PC-9 (cell line): ENCODE measurements at places on chromosomes 5 and 9. TPM values are rescaled to one million over a fixed set of nuclear protein-coding genes. Genes with fewer than 3 reads are reported as not detected.

DNA sequence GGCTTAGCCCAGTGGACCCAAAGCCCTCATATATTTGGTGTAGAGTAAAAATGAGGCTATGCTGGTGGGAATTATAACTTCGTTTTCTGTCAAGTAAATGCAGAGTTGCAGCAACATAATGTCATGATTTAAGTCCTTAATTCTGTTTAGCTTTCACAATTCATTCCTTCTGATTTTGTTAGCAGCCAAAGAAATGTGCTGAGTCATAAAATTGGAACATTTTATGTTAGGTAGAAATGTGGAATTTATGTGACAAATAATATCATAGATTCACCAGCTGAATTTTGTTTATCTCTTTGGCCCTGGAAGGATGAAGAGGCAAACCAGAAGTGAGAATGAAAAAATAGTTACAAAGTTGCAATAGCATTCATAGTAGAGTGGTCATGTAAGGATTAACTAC lies 247.0 kb downstream of the TRPM3 start:
- DNase-seq = no peak
- H3K4me1 ChIP-seq = no peaks in the 10 kb centered on the region

The SH3RF2 gene
- total RNA-seq = 30.9 and 37.2 TPM in 2 replicates

- no peak overlapping the region for H3K4me3 ChIP-seq
- H3K27ac ChIP-seq = no peak overlapping the region
- H3K27me3 ChIP-seq = no peaks in the 10 kb centered on the region
Measured at GRCh38 chr5:103889500-103890209, 327.1 kb upstream of the NUDT12 start.

- no peaks in the 10 kb centered on the region for H3K4me1 ChIP-seq
- H3K36me3 ChIP-seq = no peaks in the 10 kb centered on the region
- H3K4me3 ChIP-seq = no peak overlapping the region
- H3K27ac ChIP-seq = no peak overlapping the region
Measured at GRCh38 chr5:120872297-120872696, 408.2 kb downstream of the PRR16 start.

DNA sequence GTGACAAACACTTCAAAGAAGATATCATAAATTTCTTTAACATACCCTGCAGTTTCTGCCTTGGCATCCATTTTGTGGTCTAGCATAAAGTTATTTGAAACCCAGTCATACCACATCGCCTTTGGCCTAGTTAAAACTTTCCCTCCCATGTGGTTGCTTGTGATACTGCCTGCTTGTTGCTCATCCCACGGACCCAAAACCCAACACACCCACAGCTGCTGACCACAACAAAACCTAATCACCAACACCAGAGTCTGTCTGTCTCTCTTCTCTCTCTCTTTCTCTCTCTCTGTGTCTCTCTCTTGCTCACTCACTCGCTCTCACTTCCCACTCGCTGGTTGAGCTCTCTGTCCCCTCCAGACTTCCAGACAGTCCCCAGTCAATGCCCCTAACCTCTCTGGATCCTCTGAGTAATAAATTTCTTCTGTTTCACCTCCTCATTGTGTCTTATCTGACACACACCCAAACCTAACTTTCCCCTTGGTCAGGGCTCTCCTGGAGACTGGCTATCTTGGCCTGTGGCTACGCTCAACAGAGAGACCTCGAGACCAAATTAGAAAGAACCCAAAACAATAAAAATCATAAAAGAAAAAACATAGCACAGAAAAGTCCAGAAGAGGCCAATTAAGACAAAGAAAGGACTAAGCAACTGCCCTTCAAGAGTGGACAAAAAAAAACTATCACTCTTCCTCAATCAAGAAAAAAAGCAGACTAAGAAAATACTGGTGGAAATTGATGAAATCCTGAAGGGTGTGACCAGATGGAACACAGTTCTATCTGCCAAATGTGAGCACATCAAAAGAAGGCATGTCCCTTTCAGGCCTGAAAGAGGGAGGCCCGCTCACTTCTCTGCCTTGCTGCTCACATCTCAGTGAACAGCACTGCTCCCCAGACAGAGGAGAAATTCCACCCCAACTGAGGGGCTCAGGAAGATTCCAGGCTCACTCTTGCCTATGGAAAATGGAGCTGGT lies 41.5 kb downstream of the TTLL11 start:
- H3K27me3 ChIP-seq = no peaks in the 10 kb centered on the region
- H3K27ac ChIP-seq = no peak overlapping the region
- no peak for DNase-seq
- no peaks in the 10 kb centered on the region for H3K36me3 ChIP-seq
- H3K4me3 ChIP-seq = no peak overlapping the region
- H3K4me1 ChIP-seq = no peaks in the 10 kb centered on the region

DNA sequence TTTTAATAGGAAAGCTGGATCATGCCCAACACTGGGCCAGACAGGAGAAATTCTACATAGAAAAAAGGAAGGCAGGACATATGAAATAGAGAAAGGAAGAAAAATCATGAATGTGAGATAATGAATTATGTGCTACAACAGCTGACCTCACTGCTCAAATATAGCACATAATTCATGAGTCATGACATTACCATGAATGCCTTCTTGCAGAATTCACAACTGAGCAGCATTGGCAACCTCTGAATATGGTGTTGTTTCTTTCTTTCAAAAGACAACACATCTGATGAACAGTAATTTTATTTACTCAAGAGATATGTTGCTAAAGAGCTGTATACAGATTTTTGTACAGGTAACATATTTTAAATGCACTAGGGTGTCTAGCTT lies 34.4 kb downstream of the APBA1 start:
- no peaks in the 10 kb centered on the region for H3K4me1 ChIP-seq
- H3K27me3 ChIP-seq = no peaks in the 10 kb centered on the region
- DNase-seq = peak; percentile 40
- H3K27ac ChIP-seq = no peak overlapping the region
- H3K36me3 ChIP-seq = no peaks in the 10 kb centered on the region
- H3K4me3 ChIP-seq = no peak overlapping the region

GRCh38 chr9:19493174-19493811 lies 84.5 kb downstream of the ACER2 start:
- H3K4me1 ChIP-seq = no peaks in the 10 kb centered on the region
- H3K27ac ChIP-seq = no peak overlapping the region
- no peak overlapping the region for H3K4me3 ChIP-seq
- H3K27me3 ChIP-seq = peaks cover 26% of the 10 kb centered on the region; the same call in 1 of the 2 replicates
- no peaks in the 10 kb centered on the region for H3K36me3 ChIP-seq

The NIPAL4 gene
- 0.24 TPM in 1 of 2 replicates, not detected in the other for total RNA-seq

The RANBP17 gene
- total RNA-seq = 14.5 and 17.0 TPM in 2 replicates

- no peaks in the 10 kb centered on the region for H3K27me3 ChIP-seq
- peaks cover 20% of the 10 kb centered on the region for H3K4me1 ChIP-seq
- peak overlapping the region; percentile 78 for H3K4me3 ChIP-seq
- H3K27ac ChIP-seq = peak overlapping the region; percentile 63
- no peak for DNase-seq
Measured at GRCh38 chr9:114588210-114588609, 641 bp downstream of the ATP6V1G1 start.

DNA sequence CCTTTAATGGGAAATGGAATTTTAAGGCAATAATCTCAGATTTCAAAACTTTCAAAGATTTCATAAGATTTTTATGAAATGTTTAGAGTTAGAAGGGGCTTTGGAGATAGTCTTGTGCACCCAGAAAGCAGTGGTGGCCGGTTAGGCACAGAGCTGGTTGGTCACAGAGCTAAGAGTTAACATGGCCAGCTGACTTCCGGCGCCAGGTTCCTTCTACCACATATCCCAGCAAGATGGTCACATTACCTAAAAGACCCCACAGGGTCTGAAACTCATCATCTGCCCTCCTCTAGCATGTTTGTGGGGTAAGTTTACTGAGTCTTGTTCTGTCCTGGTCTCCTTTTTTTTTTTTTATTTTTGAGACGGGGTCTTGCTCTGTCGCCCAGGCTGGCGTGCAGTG lies 19.3 kb downstream of the QRFP start:
- H3K36me3 ChIP-seq = no peaks in the 10 kb centered on the region
- no peaks in the 10 kb centered on the region for H3K4me1 ChIP-seq
- H3K4me3 ChIP-seq = no peak overlapping the region
- no peak for DNase-seq
- no peak overlapping the region for H3K27ac ChIP-seq

The DAP gene
- 256 and 279 TPM in 2 replicates for total RNA-seq

The ZNF462 gene
- 3.2 and 4.8 TPM in 2 replicates for total RNA-seq

- H3K36me3 ChIP-seq = no peaks in the 10 kb centered on the region
- no peak overlapping the region for H3K4me3 ChIP-seq
- H3K4me1 ChIP-seq = no peaks in the 10 kb centered on the region
Measured at GRCh38 chr9:124499216-124499615, 8.0 kb downstream of the NR5A1 start.

- no peaks in the 10 kb centered on the region for H3K27me3 ChIP-seq
- H3K4me1 ChIP-seq = no peaks in the 10 kb centered on the region
- no peaks in the 10 kb centered on the region for H3K36me3 ChIP-seq
- no peak overlapping the region for H3K4me3 ChIP-seq
- H3K27ac ChIP-seq = no peak overlapping the region
- no peak for DNase-seq
Measured at GRCh38 chr9:10250219-10250618, 362.6 kb downstream of the PTPRD start.

GRCh38 chr5:9617739-9618504 lies 12.2 kb downstream of the TAS2R1 start:
- H3K27me3 ChIP-seq = no peaks in the 10 kb centered on the region
- H3K4me3 ChIP-seq = no peak overlapping the region
- no peak for DNase-seq
- peaks cover 20% of the 10 kb centered on the region for H3K4me1 ChIP-seq
- H3K27ac ChIP-seq = no peak overlapping the region
- no peaks in the 10 kb centered on the region for H3K36me3 ChIP-seq

DNA sequence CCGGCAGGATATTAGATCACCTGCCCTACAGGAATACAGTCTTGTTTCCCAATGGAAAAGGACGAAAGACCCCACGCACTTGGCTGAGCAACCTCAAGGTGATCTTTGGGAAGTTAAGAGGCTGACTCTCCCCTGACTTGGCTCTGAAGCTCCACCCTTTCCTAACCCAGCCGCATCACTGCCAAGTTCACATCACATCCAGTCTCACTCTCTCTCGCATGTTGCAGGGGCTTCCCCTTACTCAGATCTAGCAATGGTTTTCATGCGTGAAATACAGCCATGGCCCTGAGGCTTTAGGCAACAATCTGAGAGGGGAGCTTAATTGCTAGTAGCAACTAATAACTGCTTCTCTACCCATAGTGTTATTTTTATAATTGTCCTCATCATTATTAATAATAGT lies 211.6 kb downstream of the DOCK8 start:
- no peaks in the 10 kb centered on the region for H3K36me3 ChIP-seq
- DNase-seq = no peak
- peak overlapping the region; percentile 67 for H3K27ac ChIP-seq
- no peaks in the 10 kb centered on the region for H3K27me3 ChIP-seq

The IRX1 gene
- total RNA-seq = not detected in 2 replicates

The DNAH5 gene
- total RNA-seq = 9.5 and 9.7 TPM in 2 replicates

The IFNA2 gene
- total RNA-seq = not detected in 2 replicates

The GABRA1 gene
- total RNA-seq = not detected in 2 replicates

GRCh38 chr5:147349241-147349640 lies 114.4 kb downstream of the STK32A start:
- H3K27ac ChIP-seq = peak overlapping the region; percentile 80; the same call in 1 of the 2 replicates
- no peaks in the 10 kb centered on the region for H3K36me3 ChIP-seq
- no peak overlapping the region for H3K4me3 ChIP-seq
- H3K4me1 ChIP-seq = peaks cover 29% of the 10 kb centered on the region
- no peak for DNase-seq

The ARAP3 gene
- total RNA-seq = 25.8 and 28.0 TPM in 2 replicates

- DNase-seq = peak; percentile 13
- no peaks in the 10 kb centered on the region for H3K36me3 ChIP-seq
- no peaks in the 10 kb centered on the region for H3K27me3 ChIP-seq
- no peaks in the 10 kb centered on the region for H3K4me1 ChIP-seq
- H3K4me3 ChIP-seq = no peak overlapping the region
Measured at GRCh38 chr5:145681216-145681615, 153.9 kb downstream of the PRELID2 start.

DNA sequence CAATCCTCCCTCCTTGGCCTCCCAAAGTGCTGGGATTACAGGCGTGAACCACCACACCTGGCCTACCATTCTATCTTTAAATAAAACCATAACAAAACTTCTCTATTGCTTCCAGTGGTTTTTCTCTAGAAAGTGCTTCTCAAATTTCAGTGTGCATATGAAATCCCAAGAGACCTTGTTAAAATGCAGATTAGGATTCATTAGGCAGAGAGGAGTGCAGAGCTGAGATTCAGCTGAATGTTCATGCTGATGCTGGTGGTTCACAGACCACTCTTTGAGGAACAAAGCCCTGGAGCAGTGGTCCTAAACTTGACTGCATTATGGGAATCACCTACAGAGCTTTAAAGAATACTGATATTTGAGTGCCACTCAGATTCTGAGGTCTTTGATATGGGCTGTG lies 28.2 kb downstream of the CARD6 start:
- no peak for DNase-seq
- no peak overlapping the region for H3K27ac ChIP-seq
- H3K4me1 ChIP-seq = 0 out of 2 replicates have a peak, but pooled peaks cover 6% of the 10 kb centered on the region
- H3K4me3 ChIP-seq = no peak overlapping the region
- no peaks in the 10 kb centered on the region for H3K36me3 ChIP-seq

GRCh38 chr9:111970827-111971226 lies 74.2 kb downstream of the UGCG start:
- DNase-seq = no peak
- H3K27me3 ChIP-seq = no peaks in the 10 kb centered on the region
- no peaks in the 10 kb centered on the region for H3K36me3 ChIP-seq
- peaks cover 21% of the 10 kb centered on the region for H3K4me1 ChIP-seq
- no peak overlapping the region for H3K4me3 ChIP-seq

The C8G gene
- 2.3 and 4.4 TPM in 2 replicates for total RNA-seq
